Uterus (tissue), 4 donors: ENCODE measurements at places on chromosomes 3 and 15. TPM values are rescaled to one million over a fixed set of nuclear protein-coding genes. Genes with fewer than 3 reads are reported as not detected.

Gene HRH1
- total RNA-seq, result 3.2 TPM

Gene SLC22A13
- total RNA-seq, result under 0.01 TPM

Gene FBXO40
- not detected for total RNA-seq

Gene TIMMDC1
- 83.4 TPM for total RNA-seq

Gene MEF2A
- 138 TPM for total RNA-seq

Gene ANKRD34C
- not detected for total RNA-seq

Gene SRP14
- total RNA-seq, result 142 TPM

Gene B2M
- total RNA-seq, result 3,458 TPM

Gene TM4SF18
- total RNA-seq, result 35.5 TPM

Gene CLRN1
- not detected for total RNA-seq

Gene LOXL1
- total RNA-seq, result 42.0 TPM

Gene PROK2
- total RNA-seq, result not detected

Gene TMC3
- not detected for total RNA-seq

Gene DNAH12
- 0.30 TPM for total RNA-seq

Gene SLC22A14
- not detected for total RNA-seq

Gene CIB2
- total RNA-seq, result 4.4 TPM

Gene MME
- 6.2 TPM for total RNA-seq

Gene FAM107A
- total RNA-seq, result 16.2 TPM

Gene SPINT1
- total RNA-seq, result 38.1 TPM

Gene PPIB
- 914 TPM for total RNA-seq

Gene CLDN16
- not detected for total RNA-seq

Gene LRRIQ4
- total RNA-seq, result not detected

Gene PRC1
- total RNA-seq, result 7.1 TPM

Gene IGF2BP2
- 65.6 TPM for total RNA-seq

Gene CTXND1
- total RNA-seq, result not detected

Gene LIPH
- total RNA-seq, result not detected

Gene ATP11B
- total RNA-seq, result 53.5 TPM

Gene DAPK2
- total RNA-seq, result 1.8 TPM

Gene CFAP100
- 2.8 TPM for total RNA-seq

Gene ZNF35
- total RNA-seq, result 22.9 TPM

Gene C2CD4A
- not detected for total RNA-seq

Gene CHDH
- total RNA-seq, result 6.6 TPM

Gene RBP2
- not detected for total RNA-seq

Gene SPINK8
- not detected for total RNA-seq

Gene SLC9C1
- not detected for total RNA-seq

Gene MPI
- total RNA-seq, result 73.3 TPM

Gene EFCAB12
- not detected for total RNA-seq

Gene CACNA2D2
- total RNA-seq, result 6.1 TPM

Gene MCTP2
- 98.9 TPM for total RNA-seq

Gene CYP1A2
- total RNA-seq, result not detected

Gene SIDT1
- total RNA-seq, result 1.8 TPM

Gene CTXN2
- total RNA-seq, result not detected

Gene BCL2A1
- 0.97 TPM for total RNA-seq
